ENCODE measurements at places on chromosomes 2 and 18. TPM values are rescaled to one million over a fixed set of nuclear protein-coding genes. Genes with fewer than 3 reads are reported as not detected.

Gene ARHGAP15
- not detected for total RNA-seq

Gene CIDEA
- not detected for total RNA-seq

Gene UGT1A3
- 0.11 TPM for total RNA-seq

Gene CASP10
- total RNA-seq: 31.1 TPM

Gene MLPH
- total RNA-seq: not detected

Gene DUSP2
- total RNA-seq: not detected

Gene SOX11
- not detected for total RNA-seq

Gene FTCDNL1
- total RNA-seq: 1.4 TPM

Gene CCDC74A
- 0.15 TPM for total RNA-seq

Gene DTNA
- 12.1 TPM for total RNA-seq

Gene PLCD4
- total RNA-seq: not detected

Gene UBE2F
- total RNA-seq: 73.1 TPM

- peak; percentile 61 for DNase-seq
Measured at GRCh38 chr2:20223407-20224163, 1.3 kb downstream of the SDC1 start.

- no peak for DNase-seq
Measured at GRCh38 chr2:165003443-165004130, 48.3 kb upstream of the SLC38A11 start.

DNA sequence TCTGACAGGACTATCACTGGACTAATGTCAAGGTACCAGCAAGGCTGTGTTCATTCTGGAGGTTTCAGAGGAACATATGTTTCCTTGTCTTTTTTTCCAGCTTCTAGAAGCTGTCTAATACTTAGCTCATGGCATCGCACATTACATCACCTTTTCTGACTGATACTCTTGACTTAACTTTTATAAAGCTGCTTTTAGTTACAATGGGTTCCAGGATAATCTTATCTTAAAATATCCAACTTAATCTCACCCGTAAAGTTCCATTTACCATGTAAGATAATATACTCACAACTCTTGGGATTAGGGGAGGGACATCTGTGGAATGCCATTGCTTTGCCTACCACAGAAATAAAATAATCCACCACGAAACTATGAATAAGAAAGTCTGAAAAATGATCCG lies 394.2 kb downstream of the CDH19 start:
- no peak for DNase-seq

- no peak for DNase-seq
Measured at GRCh38 chr2:38850045-38850444, 25.7 kb downstream of the DHX57 start.

DNA sequence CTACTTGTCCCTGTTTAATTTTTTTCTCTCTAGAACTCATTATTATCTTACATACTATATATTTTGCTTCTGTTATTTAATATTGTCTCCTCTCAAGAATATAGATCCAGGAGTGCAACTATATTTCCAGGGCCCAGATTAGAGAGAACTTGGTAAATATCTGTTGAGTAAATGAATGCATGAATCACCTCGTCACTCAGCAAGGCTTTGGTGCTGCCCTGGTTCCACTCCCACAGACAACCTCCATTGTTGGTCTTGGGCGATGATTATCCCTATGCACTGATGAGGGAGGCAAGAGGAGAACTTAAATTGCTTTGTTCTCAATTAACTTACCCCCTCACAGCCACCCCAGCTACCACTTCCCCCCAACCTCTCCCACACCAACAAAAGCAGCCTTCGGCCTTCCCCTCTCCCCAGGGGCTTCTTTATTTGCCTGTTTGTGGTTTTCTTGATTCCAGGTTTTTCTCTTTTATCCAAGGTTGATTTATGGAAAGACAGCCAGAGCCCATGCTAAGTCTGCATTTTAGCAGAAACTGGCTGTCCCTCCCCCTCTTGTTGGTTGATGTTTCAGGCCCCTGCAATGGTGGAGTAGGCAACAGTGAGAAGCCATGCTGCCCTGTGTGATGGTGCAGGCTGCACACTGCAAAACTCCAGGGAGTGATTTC lies 17.0 kb upstream of the DIPK1C start:
- DNase-seq: no peak

GRCh38 chr2:73337828-73338227 lies 44.5 kb upstream of the EGR4 start:
- DNase-seq: no peak

DNA sequence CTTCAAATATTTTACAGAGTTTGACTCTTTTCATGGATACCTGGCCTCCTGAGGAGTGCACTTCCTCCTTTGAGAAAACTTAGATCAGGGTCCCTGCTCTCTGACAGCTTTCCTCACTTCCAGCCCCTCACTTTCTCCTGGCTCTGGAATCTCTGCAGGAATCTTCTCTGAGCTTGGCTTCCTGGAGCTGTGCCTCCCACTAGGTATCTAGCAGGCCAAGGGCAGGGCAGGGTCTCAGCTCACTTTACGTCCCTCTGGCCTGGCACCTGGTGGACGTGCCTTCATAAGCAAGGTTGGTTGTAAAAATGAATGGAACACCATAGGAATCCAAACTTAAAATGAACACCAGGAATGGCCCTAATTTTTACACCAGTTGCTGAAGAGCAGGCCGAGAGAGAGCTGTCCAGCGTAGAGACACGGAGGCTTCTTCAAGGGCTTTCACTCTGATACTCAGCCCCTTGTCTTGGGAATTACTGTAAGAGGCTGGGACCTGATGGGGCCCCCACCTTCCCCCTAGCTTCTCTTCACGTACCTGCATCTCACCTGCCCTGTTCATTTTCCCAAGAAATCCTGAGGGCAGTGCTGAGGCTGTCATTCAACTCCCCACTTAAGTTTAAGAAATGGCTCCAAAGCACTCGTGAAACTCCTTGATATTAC lies 426.9 kb upstream of the ID2 start:
- DNase-seq: no peak

DNA sequence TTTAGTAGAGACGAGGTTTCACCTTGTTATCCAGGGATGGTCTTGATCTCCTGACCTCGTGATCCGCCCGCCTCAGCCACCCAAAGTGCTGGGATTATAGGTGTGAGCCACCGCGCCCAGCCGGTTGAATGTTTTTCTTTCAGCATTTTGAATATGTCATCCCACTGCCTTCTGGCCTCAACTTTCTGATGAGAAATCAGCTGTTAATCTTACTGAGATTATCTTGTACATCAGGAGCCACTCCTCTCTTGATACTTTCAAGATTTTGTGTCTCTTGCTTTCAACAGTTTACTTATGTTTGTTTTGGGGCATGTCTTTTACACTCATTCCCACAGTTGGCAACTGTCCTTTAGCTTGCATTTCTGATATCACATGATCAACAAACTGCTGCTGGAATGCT lies 46.3 kb downstream of the CCDC150 start:
- DNase-seq: no peak

DNA sequence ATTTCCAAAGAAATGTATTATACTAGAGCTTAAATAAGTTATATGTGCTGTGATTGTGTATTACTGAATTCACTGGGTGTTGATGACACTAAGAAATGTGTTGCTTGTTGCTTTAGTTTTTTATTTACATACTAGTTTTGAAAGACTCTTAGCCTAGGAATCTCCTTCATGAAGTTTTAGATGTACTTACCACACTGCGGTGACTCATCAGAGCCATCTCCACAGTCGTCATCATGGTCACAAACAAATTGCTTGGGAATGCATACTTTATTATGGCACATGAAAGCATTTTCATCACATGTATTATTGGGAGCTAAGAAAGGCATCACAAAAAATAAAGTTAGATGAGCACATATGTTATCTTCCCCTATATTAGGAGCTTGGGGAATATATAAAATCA lies 1624.2 kb downstream of the LRP1B start:
- DNase-seq: no peak

DNA sequence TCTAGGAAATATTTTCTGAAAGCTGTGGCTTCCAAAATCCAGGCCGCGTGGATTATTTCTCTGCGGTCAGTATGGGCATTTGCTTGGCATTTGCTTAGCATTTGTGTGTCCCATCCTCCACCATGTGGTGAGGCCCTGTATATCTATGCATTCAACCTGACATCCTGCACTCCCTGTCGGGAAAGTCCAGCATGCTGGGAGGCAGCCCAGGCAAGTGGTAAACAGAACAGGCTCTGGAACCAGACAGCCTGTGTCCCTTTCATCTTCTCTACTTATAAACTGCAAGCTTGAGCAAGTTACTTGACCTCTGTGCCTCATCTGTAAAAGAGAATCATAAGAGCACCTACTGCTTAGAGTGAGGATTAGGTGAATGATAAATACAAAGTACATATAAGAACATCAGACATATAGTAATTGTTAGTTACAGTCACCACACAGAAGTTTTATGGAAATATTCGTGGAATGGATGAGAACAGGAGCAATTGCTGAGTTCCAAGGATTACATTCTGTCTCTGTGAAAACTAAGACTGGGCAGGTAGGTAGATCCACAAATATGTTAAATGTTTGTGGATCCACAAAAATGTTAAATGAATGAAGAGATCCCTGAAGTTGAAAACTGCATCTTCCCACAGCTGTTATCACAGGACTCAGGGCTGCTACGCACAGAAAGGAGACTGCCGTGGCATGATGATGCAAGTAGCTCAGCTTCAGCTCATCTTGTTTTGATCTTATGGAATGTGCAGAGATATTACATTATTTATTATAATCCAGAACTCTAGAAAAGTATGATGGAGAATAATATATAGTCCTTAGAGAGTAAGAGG lies 317.0 kb upstream of the MMADHC start:
- DNase-seq: no peak

- DNase-seq: no peak
Measured at GRCh38 chr2:237096911-237097310, 11.2 kb downstream of the COPS8 start.

DNA sequence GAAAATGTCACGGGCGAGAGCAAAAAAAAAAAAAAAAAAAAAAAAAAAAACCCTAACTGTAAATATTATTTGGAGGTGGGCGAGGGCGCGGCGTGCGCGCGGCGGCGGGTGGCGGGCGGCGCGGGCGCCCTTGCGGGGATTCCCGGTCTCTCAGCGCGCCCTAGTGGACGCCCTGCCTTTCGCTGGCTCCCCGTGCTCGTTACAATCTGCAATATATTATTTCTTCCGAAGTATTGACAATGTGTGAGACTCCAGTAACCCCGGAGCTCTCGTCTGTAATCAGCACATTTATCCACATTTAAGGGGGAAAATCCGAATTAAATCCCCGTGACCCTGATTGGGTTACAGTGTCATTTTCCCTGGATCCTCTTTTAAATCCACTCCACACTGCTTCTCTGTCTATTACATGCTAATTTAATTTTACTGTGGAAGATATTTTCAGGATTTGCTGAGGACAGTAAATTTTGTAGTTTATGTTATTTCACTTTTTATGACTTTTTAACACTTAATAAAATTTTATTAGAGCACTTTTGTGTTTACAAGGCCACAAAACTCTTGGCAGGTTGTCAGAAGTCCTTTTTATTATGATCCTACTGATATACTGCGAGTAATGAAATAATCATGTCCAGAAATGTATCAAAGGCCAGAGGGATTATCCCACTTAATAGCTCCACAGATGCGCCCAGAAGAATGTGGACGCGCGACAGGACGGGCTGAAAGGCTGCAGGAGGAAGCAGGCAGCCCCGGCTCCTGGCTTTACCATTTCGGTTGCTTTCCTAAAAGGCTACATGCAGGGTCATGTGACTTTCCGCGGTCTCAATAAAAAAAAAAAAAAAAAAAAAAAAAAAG lies 369.1 kb downstream of the MTX2 start:
- peak; percentile 15 for DNase-seq

DNA sequence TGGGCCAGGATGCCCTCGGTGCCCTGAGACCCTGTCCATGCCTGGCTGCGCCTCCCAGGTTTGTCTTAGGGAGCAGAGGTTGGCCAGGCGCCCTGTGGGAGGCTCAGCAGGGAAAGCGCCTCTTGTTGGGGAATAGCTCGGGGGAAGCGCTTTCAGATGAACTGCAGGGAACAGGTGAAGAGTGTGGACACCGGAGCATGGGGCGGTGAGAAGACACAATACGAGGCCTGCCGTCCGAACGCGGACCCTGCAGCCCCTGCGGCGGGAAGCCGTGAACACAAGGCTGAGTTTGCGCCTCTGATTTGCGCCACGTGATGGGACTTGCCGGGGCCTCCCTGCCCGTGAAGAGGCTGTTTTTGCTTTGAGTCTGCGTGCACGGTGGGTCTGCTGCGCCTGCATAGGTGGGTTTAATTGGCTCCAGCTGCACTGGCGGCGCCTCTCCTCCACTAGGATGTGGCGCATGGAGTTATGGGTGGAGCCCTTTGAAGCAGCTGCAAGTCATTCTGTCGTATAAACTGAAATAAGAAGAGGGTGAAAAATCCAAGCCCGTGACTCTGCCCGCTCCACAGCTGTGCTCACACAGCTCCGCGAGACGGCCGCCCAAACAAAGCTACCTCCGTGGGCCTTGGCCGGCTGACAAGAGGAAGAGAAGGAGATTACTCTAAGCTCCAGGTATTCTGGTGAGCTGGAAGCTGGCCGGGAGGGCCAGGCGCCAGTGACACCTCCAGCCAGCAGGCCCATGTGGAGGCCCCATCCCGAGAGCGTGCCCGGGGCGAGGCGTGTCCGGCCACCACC lies 103.5 kb upstream of the CTDP1 start:
- DNase-seq: no peak

DNA sequence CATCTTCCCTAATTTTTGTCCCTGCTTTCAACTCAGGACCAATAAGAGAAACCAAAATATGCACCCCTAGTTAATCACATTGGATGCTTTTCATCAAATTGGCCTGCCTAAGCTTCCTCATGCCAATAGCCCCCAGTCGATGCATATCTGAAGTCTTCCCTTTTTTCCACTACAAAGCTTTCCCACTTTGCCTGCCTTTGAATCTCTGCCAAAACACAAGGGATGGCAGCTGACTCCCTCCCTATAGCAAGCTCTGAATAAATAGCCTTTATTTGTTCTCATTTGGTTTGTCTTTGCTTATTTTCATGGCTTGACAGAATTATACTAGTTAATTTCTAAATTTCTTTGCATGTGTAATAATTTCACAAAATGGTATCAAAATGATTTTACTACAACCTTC lies 621.2 kb downstream of the MBD2 start:
- DNase-seq: no peak

DNA sequence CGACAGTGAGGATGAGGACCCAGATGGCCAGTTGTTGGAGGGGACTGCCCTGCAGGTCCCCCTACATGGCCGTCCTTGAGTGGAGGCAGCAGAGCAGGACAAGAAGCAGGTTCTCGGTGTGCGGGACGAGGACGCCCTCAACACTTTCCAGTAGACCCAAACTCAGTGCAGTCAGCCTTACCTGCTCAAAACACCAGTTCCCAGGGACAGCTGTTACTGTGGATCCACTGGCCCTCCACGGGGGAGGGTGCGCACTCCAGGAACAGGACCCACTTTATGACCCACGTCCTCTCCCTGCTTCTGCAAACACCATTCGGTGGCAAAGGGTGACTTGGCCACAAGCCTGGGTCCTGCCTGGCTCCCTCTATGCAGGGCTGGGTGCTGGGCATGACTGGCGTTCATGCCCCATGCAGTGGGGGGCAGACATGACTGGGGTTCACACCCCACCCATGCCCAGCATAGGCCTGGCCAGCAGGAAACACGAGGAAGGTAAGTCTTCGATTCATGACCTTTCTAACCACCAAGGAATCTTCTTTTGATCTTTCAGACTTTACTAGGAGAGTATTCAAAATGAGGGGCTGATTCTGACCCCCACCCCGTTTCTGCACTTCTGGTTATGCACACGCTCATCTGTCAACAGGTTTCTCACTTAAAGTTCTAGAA lies 233.7 kb downstream of the HDAC4 start:
- DNase-seq: no peak

GRCh38 chr18:24271381-24272228 lies 126.0 kb downstream of the OSBPL1A start:
- DNase-seq: peak; percentile 4

GRCh38 chr2:195575879-195576401 lies 81.1 kb upstream of the SLC39A10 start:
- peak; percentile 27 for DNase-seq

GRCh38 chr2:18837240-18837639 lies 247.9 kb upstream of the NT5C1B start:
- DNase-seq: no peak

GRCh38 chr2:134408386-134408785 lies 154.5 kb downstream of the MGAT5 start:
- no peak for DNase-seq

Measured in HepG2 (cell line).